ENCODE measurements at places on chromosomes 16 and 17.

- DNase-seq: no peak
These were observed 123.0 kb upstream of the ASIC2 start for GRCh38 chr17:33416131-33416530.

- DNase-seq: no peak
These were observed 32.5 kb downstream of the PIMREG start for GRCh38 chr17:6476810-6477179.

DNA sequence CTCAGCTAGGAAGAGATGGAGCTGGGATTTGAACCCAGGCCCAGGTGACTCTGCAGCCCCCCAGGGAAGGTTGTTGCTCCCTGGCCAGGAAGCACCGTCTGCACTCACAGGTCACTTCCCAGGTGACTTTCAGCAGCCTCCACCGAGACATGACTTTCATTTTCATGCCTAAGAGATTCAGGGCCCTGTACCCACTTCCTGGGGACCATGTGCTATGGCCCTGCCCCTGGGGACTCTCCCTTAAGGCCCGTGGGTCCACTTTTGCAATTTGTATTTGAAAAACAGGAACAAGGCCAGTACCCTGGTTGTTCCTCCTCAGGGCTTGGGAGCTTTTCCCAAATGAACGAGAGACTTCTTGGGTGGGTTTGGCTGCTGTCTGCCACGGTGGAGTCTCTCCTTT is 191.0 kb downstream of the IRF8 start:
- no peak for DNase-seq

- DNase-seq: no peak
These were observed 11.7 kb upstream of the CACNA1H start for GRCh38 chr16:1141191-1141590.

GRCh38 chr16:20336955-20337354 is 9.6 kb upstream of the GP2 start:
- DNase-seq: no peak

DNA sequence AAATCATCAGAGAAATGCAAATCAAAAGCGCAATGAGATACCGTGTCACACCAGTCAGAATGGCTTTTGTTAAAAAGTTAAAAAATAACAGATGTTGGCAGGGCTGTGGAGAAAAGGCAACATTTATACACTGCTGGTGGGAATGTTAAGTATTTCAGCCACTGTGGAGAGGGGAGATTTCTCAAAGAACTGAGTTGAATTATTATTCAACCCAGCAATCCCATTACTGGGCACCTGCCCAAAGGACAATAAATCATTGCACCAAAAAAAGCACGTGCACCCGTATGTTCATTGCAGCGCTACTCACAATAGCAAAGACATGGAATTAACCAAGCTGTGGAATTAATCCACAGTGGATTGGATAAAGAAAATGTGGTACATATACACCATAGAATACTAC is 204.7 kb downstream of the HS3ST4 start:
- DNase-seq: no peak

DNA sequence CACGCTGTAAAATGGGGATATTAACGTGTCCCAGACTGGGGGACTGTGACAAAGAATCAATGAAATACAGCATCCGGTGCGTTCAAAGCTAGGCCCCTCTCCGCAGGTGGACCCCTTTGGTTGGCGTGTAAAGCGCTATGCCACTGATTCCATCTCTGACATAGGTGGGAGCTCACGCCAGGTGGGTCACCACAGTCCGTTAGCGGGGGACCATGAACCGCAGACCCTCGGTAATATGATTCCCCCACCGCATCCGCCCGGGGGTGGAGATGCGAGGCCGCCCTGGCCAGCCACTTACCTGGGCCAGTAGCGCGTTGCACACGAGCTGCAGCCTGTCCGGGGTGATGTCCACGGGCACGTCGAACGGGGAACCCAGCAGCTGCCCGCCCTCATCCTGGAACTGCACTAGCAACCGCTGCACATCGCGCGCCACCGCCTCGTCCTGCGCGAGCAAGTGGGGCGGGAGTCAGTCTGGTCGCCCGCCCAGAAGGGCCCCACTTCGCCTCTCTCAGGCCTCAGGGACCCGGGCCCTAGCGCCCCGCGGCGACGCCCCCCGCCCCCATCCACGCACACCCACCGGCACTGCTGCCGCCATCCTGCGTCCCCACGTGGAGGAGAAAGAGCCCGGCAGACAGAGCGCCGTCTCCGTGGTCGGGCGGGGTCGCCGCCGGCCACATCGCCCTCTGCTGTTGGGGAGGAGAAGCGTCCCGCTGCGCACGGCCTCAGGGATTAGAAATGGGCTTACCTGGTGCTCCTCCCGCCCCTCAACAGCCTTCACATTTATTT is at the start of gene NLE1:
Gene NLE1 (minus strand): TSS at position 623 of the 786 bp plus-strand sequence. CDS start 28 bp downstream, at position 595.
- DNase-seq: no peak

- no peak for DNase-seq
These were observed 1.7 kb downstream of the GPRC5C start for GRCh38 chr17:74433421-74434121.
